Smooth muscle cell of the pulmonary artery (primary cell): ENCODE measurements at places on chromosomes 3 and 15. TPM values are rescaled to one million over a fixed set of nuclear protein-coding genes. Genes with fewer than 3 reads are reported as not detected.

Gene ZNF80
- total RNA-seq = not detected in 2 replicates

Gene C2CD4A
- total RNA-seq = 0.36 and 1.4 TPM in 2 replicates

Gene CFAP92
- total RNA-seq = 0.13 TPM in 1 of 2 replicates, not detected in the other

Gene SLC22A14
- 0.46 and 0.66 TPM in 2 replicates for total RNA-seq

Gene CFAP20DC
- total RNA-seq = 1.6 and 3.1 TPM in 2 replicates
